NCI-H1930 (cell line): ENCODE measurements at places on chromosomes 6 and 20.

GRCh38 chr6:54020334-54020733, 90.9 kb upstream of the MLIP start:
- DNase-seq, result no peak

- no peak for DNase-seq
Measured at GRCh38 chr6:31908791-31909190, 6.9 kb upstream of the ZBTB12 start.

- DNase-seq, result no peak
Measured at GRCh38 chr20:61932199-61932592, 133.5 kb downstream of the TAF4 start.

DNA sequence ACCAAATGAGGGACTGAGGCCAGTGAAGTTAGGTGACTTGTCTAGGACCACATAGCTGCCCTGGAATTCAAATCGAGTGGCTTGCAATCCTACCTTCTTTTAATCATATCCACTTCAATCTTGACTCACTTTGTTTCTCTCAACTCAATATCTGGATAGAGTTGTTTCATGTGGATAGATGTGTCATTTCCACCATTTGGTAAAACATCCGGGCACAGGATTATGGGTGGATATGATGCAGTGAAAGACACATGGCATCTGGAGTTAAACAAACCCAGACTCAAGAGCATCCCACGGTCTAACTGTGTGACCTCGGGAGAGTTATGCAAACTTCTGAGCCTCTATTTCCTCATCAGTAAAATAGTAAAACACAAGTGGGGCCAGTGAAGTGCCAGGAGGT, 103.6 kb upstream of the CNKSR3 start:
- DNase-seq, result no peak

- no peak for DNase-seq
Measured at GRCh38 chr20:6115221-6115895, 7.5 kb downstream of the FERMT1 start.

- DNase-seq, result no peak
Measured at GRCh38 chr6:138580040-138580439, 80.7 kb upstream of the NHSL1 start.
